HL-60 (cell line): ENCODE measurements at places on chromosomes 7 and 10.

- peak; percentile 21 for DNase-seq
Measured at GRCh38 chr7:136405931-136406777, 429.0 kb upstream of the MTPN start.

DNA sequence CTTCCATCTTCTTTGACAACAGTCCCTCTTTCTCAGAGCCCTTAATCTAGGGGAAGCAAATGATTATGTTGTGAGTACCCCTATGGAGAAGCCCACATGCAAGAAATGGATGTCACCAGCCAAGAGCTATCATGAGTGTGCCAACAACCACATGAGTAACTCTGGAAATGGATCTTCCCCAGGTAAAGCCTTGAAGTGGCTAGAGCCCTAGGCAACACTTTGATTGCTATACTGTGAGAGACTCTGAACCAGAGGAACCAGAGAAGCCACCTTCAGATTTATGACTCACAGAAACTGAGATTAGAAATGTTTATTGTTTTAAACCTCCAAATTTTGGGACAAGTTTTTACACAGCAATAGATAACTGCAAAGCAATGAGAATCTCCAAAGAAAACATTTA, 60.9 kb upstream of the COL1A2 start:
- no peak for DNase-seq

GRCh38 chr10:21528236-21529031, 3.0 kb upstream of the SKIDA1 start:
- no peak for DNase-seq

DNA sequence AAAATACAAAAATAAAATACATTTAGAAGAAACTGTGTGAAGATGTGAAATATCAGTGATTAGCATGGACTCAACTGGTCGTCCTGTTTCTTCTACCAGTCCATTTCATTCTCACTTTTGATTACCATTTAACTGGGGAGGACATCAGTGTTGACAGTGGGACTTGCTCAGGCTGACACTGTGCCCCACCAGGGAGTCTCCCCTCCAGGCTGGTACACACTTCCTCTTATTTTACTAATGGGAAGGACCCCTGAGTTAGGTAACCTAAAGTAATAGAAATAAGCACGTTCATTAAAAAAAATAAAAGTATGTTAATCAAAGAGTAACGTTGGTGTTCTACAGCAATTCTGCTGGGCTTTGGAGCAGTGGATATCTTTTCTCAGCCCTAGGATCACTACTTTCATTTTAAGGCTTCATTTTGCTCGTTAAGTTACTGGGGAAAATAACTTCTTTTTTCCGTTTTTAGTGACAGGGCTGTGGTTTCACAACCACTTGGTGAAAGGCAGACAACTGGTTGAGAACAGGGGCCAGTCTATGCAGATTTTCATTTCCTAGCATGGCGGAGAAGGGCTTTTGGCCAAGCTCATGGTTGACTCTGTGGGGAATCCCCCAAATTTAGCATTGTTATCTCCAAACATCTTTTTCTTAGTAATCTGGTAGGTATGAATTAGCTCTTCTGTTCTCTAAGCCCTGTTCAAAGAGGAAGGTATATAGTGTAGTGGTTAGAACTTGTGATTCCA, 2.1 kb downstream of the SNX10 start:
- DNase-seq: no peak

DNA sequence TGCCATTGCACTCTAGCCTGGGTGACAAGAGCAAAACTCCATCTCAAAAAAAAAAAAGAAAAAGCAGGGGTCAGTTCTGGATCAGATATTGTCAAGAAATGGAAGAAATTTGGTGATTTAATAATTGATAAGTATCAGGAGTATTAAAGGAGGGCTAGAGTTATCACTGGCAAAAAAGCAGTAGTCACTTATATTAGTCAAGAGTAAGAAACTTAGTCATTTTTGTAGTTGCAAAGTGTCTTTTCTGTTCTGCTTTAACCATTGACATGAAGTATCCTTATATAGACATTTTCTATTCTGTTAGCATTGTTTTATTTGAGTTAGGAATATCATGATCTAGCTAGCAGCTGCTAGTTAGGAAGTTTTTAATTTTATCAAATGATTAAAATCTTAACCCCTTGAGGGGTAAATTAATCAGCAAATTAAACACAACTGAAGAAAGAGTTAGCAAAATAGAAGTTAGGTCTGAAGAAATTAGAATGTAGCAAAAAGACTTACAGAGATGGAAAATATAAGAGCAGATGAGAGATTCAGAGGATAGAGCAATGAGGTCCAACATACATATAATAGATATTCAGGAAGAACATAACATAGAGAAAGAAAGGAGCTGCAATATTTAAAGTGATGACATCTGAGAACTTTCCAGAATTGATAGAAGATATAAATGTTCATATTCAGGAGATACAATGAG, 7.3 kb upstream of the CCDC6 start:
- DNase-seq: no peak

DNA sequence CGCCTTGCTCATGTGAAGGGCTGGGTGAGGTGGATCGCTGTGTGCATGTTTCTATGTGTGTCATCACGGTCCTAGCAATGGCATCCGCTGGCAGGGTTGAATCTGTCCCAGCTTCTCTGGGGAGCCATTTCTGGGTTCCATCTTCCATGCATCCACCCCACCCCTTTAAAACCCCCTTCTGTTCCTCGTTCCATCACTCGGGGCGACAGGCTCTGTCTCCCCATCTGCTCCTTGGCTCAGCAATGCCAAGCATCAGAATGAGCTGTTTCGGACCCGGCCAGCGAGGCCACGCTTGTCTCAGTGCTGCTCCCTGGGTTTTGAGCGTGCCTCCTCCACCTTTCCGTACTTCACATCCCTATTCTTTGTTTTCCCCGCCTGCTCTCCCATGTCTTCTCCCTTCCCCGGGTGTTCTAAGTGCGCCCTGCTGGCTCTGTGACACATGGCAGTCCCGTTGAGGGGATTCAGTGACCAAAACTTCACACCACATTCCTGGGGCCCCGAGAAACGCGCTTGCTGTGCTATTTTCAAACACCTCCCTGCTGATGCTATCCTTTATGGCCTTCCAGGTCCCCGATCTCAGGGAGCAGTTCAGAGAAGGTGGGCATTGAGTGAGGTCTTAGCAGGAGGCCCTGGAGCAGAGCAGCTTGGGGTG, 554.1 kb upstream of the FOXK1 start:
- DNase-seq: no peak

DNA sequence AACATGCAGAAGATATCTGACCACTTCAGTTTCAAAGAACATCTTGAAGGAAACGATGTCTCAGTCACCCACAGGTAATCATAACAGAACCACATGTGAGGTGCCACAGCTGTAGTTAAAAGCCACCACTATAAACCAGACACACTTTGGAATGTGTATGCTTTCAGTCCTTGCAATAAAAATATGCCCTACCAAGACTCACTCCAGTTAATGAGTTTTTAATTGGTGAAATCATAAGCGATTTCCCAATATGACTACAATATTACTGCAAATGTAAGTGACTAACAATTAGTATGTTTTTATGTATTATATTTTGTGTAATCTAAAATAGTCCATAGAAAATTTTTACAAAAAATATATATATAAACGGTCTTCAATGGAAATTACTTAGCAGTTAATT, 428.2 kb downstream of the PARD3 start:
- DNase-seq: no peak

GRCh38 chr10:7046615-7047014, 364.2 kb downstream of the SFMBT2 start:
- DNase-seq: no peak

DNA sequence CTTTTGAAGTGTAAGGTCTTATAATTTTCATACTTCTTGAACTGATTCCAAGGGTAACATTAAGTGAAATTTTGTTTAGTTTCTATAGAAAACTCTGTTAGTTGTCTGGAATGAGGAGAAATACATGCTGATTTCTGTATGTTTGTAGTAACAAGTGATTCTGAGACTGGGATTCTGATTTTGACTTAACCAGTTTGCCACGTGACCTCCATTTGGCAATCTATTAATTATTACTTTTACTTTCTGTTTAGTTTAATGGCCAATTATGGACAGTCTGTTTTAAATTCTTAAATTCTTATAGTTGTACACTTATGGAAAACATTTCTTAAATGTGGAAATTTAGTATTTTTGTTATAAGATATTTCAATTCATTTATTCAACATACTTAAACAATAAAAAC, 163.1 kb downstream of the ADK start:
- no peak for DNase-seq

- DNase-seq: no peak
Measured at GRCh38 chr7:38394660-38395059, 121.2 kb upstream of the TARP start.

- no peak for DNase-seq
Measured at GRCh38 chr10:454860-455259, 234.6 kb downstream of the DIP2C start.

DNA sequence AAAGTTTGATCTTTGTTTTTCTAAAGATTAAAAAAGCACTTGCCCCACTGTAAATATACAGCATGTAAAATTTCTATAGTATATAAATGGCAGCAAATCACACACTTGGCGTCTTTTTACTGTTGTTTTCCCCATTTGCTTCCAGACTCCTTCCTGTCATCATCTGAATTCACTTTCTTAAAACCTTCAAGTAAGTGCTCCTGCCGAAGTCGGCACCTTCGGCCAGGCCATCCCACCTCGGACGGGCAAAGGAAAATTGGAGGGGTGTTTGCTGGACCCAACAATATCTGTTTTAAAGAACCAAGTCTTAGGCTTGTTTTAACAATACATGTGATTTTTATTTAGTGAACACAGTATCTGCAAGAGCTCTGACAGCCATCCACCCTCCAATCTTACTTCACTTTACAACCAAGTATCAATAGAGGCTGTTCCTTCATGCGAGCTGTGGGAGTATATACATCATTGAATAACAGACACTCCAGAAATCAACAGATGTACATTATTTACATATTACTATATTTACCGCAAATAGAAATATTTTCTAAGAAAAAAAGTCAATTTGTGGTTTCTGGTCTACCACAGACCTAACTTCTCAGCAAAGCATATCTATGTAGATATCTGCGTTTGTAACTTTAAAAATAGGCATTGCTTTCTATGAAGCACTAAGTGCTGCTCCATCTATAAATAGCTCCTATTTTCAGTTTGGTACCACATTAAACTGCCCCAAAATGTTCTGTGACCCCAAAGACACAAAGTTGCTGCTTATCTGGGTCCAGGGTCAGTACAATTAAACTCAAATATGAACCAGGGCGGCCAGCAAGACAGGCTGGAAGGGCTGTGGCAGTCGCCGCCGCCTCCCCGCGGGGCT, 110.7 kb downstream of the CYTH3 start:
- DNase-seq: no peak

- DNase-seq: no peak
Measured at GRCh38 chr10:93758891-93759410, 1.2 kb downstream of the LGI1 start.

DNA sequence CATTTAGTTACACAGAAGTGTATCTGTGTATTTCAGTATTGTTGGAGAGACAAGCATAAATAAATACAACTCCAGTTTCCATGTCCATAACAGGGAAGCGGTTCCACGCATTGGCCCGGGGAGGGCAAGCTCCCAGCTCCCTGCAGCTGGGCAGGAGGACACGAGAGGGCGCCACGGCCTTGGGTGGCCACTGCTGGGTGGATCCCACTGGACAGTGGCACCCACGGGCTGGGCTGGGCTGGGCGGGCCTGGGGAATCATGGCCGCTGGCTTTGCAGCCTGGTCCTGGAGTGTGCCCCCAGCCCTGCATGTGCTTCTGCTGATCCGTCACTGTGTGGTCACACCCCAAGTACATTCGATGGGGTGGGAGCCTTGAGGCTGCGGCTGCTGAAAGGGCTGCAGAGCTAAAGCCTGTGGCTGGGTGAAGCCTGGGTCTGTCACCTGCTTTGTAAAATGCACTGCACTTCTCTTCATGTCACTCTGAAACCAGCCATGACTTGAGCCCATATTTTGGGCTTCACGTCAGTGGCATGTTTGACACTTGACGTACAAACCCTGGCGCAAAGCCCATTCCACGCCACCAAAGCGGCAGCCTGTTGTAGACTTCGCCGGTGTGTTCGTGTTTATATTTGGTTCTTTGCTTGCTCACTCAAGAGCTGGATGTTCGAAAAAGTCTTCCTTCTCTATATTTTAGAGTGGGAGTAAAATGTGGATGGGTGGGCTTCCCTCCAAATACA, 27.5 kb downstream of the LRRC27 start:
- no peak for DNase-seq

GRCh38 chr7:25952261-25953057, 199.5 kb upstream of the NFE2L3 start:
- no peak for DNase-seq

DNA sequence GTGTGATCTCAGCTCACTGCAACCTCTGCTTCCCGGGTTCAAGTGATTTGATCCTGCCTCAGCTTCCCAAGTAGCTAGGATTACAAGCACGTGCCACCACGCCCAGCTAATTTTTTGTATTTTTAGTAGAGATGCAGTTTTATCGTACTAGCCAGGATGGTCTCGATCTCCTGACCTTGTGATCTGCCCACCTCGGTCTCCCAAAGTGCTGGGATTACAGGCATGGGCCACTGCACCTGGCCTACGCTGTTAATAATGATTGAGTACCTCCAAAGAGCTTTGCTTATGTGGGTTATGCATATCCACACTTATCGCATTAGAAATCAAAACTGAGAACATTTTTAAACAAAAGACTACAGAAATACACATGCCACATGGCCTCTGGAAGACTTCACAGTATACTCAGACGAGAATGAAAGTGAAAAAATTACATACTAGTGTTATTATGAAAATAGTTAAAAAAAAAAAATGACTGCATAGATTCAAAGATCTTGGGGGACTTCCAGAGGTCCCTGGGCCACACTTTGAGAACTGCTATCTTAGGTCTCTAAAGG, 25.4 kb downstream of the RPP38 start:
- no peak for DNase-seq

GRCh38 chr7:134368851-134369544, 52.3 kb upstream of the SLC35B4 start:
- DNase-seq: no peak

DNA sequence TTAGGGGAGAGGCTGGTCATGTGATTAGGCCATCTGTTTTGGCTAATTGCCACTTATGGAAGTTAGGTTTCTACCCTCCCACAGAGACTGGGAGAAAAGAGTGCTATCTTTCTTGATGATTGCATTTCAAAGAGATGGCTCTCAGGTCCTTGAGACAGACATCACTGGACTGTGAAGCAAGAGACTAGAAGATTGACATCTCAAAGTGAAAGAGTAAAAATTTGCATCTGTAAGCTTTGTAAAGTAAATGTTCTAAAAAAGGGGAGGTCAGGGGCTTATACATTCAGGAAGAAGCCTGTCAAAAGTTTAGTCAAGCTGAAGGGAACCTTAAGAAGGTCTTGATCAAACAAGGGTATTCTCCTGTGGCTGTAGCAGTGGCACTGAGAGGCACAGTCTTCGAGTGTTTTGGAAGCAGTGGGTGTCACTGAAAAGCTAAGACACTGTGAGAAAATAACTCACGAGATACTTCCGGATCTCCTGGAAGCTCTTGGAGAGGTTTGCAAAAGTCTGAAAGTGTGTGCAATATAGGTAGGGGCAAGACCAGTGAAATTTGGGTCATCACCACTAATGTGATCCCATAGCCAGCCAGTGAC, 342.1 kb downstream of the PHF14 start:
- DNase-seq: no peak

DNA sequence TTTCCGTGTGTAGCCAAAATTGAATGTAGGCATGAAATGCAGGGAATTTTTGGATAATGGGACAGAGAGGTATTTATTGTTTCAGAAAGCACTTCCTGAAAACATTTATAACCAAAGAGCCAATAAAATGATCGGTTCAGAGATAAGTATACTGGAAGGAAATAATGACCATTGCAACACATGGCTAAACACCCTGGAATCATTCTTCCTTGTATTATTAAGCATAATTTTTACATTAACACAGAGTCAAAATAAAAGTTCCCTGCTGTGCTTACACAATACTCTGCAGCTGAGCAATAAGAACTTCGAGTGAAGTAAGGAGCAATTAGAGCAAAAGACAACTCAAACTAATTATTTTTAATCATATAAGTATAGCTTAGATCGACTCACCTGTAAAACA, 648.3 kb downstream of the TNS3 start:
- DNase-seq: no peak
